ENCODE measurements at places on chromosomes 11 and 22.
A peak's percentile ranks its signal among the peaks of the same experiment; 100 is the strongest.

DNA sequence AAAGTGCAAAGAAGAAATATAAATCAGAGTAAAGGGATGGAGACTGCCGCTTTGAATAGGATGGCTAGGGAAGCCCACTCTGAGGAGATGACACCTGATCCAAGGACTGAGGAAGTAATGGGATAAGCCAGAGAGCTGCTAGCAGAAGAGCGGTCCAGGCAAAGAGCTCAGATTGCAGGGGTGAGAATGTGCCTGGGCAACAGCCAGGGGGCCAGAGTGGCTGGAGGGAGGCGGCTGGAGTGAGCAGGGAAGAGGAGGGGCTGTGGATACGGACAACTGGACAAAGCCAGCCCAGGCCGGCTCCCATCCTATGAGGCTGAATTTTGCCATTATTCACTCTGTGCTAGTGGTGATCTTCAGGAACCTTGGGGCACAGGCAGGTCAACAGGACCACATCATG, 360.3 kb upstream of the SYN3 start:
- DNase-seq = no peak

DNA sequence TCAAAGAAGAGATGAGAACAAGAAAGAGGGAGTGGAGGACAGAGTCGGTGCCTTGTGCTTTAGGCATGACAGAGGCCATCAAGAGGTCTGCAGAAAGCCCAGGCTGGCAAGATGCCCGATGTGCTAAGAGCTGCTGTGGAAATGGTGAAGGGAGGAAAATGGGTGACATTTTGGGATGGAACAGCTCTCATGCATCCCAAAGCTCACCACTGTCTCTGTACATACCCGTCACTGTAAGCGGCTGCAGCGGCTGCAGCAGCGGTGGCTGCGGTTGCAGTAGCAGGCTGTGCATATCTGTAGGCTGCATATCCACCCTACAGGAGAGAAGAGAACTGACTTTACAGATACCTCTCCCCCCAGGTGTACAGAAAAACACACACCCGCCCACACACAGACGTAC, 28.6 kb downstream of the APOL5 start:
- no peak for DNase-seq

GRCh38 chr22:27667121-27667843, 134.3 kb downstream of the MN1 start:
- DNase-seq = no peak

GRCh38 chr11:34157163-34157562, 51.7 kb downstream of the NAT10 start:
- DNase-seq = no peak

- peak; percentile 82 for DNase-seq
Observed at GRCh38 chr11:64239662-64240434, 1.0 kb upstream of the FKBP2 start.

GRCh38 chr11:63672156-63672463, 934 bp upstream of the ATL3 start:
- DNase-seq = no peak

DNA sequence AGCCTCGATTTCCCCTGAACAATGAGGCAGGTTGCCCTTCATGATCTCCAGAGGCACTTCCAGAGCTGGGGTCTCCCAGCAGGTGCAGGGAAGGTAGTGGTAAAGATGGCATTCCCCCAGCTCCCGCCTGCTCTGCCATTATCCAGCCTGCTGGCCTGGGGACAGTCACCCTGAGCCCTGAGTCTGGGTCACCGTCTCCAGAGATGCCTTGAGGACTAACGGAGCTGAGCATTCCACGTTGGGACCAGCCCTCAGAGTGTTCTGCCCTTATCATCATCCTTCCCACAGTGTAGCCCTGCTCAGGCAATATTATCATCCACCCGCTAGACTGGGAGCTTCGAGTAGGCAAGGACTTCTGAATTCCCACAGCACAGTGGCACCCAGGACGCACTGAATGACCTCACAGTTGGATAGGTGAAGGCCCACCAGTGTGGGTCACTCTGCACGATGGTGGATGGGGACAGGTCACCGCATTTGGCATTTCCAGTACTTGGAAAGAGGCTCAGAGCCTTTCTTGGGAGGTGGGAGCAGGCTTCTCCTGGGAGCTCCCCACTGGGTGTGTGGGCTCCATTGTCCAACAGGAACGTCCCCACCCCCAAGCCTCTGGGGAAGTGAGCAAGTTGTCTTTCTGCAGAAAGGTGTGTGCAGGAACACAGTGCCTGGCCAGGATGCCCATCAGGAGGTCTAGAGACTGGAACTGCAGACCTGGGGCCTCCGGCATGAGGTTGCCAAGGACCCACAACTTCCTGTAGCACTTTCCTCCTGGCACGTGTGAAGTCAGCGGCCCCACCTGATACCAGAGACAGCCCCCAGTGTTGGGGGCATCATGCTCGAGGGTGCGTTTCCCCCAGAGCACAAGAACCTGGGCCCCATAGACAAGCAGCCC, 51.4 kb upstream of the WNT7B start:
- DNase-seq = no peak

DNA sequence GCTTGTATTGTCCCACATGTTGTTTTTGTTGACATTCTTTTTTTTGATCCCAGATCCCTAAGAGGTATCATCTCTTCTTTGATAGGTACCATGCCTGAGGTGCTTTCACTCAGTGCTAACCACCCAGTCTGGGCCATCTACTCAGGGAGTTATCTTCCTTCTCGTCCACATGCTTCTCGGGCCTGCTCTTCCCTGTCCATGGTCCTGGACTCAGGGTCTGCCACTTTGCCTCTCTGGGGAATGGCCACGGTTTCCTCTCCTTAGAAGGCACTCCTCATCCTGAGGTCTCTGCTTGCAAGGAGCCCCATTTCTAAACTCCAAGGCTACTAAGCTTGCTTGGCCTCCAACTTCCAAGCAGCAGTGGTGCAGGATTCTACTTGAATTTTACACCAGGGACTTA, 227.0 kb upstream of the NCAM1 start:
- DNase-seq = no peak

GRCh38 chr11:114353443-114353842, 46.9 kb downstream of the C11orf71 start:
- DNase-seq = no peak

DNA sequence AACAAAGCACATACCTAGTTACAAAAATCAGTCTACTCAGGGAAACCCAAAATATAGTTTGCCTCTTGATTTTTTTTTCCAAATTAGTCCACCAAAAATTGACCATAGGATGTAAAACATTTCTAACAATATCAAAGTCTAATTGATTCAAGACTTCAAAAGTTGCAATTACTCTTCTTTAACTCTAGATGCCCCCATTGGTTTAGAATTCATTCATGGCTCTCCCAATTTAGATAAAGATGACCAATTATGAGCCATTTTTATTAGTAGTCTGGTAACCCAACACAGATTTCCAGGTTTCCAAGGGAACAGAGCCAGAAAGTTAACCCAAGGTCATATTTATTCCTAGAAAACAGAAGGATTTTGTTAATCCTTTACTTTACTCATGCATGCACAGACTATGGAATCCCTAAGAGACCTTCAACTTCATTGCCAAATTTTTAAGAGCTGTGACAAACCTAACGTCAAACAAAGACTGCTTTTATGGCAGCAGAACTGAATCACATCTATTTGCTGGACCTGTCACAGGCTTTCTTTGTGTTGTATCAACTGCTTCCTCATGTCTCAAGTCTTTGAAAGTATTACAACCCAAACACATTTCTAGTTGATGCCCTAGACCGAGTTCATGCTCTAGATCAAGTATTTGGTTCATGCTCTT, 55.3 kb downstream of the C22orf42 start:
- no peak for DNase-seq
